Activated CD4-positive, alpha-beta T cell treated with anti-CD3 and anti-CD28 coated beads, Interleukin-2, amount 50 U/mL, for 1 hour (primary cell): ENCODE measurements at places on chromosomes 6 and 20.

GRCh38 chr6:91575032-91575431 is 988.2 kb upstream of the MAP3K7 start:
- DNase-seq, result no peak

DNA sequence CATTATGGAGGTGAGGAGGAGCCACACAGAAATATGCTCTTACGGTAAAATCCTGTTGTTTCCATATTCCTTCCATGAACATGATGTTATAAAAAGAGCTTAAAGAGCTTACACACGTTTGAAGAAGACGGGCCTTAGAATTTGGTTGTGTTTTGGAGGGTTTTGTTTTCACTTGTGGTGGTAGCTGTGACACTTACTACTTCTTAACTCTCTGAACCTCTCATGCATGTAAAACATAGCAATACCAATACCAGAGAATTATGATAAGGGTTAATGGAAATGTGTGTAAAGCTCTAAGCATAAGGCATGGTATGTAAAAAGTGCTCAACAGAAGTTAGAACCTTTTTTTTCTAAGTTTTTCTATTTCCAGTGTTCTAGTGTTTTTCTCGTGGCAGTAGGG is 256.1 kb upstream of the KCNQ5 start:
- DNase-seq, result no peak

GRCh38 chr6:79832723-79833122 is 114.6 kb downstream of the ELOVL4 start:
- DNase-seq, result no peak

GRCh38 chr20:23143098-23143497 is 57.0 kb upstream of the CD93 start:
- DNase-seq, result no peak

- no peak for DNase-seq
Observed at GRCh38 chr6:81708113-81708699, 44.3 kb downstream of the TENT5A start.

- no peak for DNase-seq
Observed at GRCh38 chr20:49282584-49283171, 4.8 kb upstream of the ZNFX1 start.
